ENCODE measurements at places on chromosomes 2 and 18.

- no peak for DNase-seq
These were observed 91.6 kb downstream of the ASB1 start for GRCh38 chr2:238518172-238518820.

DNA sequence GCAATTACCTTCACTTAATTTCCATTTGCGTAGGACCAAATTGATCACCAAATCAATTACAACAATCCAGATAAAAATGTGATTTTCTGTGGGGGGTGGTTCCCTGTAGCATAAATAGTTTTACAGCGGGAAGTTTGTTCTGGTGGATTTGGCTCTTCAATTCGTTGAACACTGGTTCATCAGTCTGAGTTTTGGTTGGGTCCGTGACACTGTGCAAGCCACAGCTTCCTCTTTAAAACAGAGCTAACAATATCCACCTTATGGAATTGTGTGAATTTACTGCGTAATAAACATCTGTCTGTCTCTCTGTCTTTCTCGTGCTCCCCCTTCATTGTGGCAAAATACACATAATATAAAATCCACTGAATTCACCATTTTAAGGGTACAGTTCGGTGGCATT, 310.8 kb downstream of the TGIF1 start:
- DNase-seq, result no peak

- DNase-seq, result no peak
These were observed 7.4 kb upstream of the POLI start for GRCh38 chr18:54261894-54262293.

DNA sequence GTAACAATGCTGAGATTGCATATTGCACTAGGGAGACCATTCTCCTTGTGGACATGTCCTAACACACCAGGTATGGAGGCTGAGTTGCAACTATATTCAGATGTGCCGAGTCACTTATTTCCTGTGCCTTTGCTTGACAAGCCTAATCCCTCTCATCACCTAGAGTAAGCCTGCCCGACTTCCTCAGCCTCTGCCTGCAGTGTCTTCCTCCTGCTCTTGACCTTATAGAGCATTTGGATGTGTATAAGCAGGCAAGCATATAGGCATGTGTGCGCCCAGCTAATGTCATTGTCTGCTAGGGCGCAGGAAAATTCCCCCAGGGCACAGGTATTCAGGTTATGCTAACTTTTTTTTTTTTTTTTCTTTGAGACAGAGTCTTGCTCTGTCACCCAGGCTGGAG, 316.9 kb downstream of the CDH2 start:
- DNase-seq, result no peak

DNA sequence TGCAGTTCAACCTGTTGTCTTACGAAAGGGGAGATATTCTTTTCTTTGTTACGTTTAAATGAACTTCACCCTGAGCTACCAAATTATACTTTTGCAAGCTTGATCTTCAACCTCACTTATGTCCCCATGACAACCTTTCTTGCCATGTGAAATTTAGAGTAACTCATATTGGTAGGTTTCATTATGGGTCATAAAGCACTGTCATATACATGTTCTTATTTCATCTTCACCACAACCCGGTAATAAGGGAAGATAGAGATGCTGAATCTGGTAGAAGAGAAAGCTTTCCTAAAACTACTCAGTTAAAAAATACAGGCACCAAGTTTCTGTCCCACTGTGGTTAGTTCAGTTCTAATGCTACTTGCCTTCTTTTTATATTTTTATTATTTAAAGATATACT, 208.5 kb upstream of the NRP2 start:
- no peak for DNase-seq

DNA sequence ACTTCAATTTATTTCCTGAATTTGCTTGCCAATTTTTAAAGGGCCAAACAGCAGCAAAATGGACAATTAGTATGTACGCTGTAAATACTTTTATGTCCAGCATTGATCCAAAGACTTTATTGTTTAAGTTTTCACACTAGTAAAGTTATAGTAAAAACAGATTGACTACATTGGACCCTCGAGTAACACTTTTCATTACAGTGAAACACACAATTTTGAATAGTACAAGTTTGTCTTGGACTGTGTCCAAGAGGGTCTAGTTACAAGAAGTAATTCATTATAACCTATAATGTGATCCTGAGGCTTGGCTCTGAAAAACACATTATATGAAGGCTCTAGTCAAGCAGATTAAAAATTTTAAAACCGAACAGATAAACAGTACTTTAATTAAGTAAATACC, 11.4 kb upstream of the RBBP8 start:
- DNase-seq, result no peak

- no peak for DNase-seq
These were observed 117.8 kb upstream of the LGALSL start for GRCh38 chr2:64336171-64336570.

GRCh38 chr2:138713504-138713903, 66.7 kb downstream of the NXPH2 start:
- DNase-seq, result no peak

GRCh38 chr2:71824436-71824835, 323.2 kb downstream of the CYP26B1 start:
- no peak for DNase-seq

DNA sequence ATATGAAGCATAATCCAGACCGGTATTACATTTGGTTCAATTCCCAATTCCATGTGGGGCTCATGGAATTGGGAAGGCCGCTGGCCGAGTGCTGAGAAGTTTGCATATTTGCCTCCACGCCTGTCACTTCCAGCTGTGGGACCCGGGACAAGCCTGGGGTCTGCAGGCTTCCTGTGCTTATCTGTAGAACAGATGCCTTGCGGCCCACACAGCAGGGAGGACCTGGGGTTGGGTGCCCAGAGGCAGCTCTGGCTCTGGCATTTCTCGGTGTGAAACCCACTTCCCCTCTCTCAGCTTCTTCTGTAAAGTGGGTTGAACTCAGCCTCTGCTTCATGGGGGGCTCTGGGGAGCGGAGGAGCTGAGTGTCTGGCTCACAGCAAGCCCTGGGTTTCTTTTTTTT, 97.9 kb downstream of the SH3BP4 start:
- DNase-seq, result no peak

DNA sequence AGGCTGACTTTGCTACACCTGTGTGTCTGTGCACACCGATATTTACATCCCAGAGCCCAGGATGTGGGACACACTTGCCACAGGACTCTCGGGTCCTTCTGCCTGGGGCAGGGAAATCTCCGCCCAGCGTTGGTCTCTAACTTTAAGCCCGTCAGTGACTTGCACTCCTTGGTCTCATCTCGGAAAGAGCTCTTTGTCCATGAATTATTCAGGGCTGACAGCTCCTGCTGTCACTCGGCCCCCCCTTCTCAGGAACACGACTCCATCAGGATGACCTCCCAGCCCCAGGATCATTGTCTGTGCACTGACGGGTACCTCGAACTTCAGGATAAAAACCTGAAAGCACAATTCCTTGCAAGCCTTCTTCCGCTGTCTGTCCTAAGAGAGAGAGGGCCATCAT, 26.6 kb downstream of the PLB1 start:
- no peak for DNase-seq

DNA sequence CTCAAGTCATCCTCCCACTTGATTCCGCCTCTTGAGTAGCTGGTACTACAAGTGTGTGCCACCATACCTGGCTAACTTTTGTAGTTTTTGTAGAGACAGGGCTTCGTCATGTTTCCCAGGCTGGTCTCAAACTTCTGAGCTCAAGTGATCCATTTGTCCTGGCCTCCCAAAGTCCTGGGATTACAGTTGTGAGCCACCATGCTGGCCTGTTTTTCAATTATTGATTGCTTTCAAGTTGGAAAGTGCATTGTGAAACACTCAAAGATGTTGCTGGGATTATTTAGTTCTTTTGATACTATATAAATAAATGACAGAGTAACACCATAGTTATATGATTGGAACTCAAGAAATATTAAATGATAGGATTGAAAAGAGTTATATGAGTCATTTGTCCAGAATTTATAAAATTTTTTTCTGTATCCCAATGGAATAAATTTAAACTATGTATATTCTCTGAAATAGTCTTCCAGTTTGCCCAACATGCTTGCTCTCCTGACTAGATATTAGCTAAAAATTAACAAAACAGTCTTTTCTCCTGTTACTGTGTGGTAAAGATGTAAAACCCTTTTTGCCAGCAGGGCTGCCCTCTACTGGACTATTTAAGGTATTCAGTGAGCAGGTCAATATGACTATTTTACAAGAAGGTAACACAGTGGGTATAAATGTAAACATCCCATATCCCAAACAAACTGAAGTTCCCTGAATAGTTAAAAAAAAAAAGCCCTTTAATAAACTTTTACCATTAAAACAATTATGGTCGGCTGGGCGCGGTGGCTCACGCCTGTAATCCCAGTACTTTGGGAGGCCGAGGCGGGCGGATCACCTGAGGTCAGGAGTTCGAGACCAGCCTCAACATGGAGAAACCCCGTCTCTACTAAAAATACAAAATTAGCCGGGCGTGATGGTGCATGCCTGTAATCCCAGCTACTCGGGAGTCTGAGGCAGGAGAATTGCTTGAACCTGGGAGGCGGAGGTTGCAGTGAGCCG, 42.7 kb downstream of the ACSL3 start:
- no peak for DNase-seq

DNA sequence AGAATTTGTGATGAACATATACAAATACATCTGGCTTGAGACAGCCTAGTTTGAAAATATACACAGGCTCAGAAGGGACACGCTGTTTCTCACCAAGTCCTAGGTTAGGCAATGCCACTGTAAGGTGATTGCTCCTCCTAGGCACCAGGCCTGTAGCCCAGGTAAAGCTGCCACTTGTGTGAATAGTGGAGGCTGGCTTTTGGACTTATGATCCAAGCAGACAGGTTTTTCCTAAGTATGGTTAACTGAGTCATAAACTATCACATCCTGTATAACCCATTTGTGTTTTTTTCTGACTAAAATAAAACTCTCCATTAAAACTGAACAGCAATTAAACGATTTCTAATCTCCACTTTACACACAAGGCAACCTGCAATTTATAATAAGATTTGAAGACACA, 81.0 kb downstream of the SEMA4F start:
- no peak for DNase-seq

- no peak for DNase-seq
These were observed 9.3 kb upstream of the GPR35 start for GRCh38 chr2:240615820-240616547.

GRCh38 chr18:76521417-76522121, 26.5 kb upstream of the ZNF516 start:
- no peak for DNase-seq

DNA sequence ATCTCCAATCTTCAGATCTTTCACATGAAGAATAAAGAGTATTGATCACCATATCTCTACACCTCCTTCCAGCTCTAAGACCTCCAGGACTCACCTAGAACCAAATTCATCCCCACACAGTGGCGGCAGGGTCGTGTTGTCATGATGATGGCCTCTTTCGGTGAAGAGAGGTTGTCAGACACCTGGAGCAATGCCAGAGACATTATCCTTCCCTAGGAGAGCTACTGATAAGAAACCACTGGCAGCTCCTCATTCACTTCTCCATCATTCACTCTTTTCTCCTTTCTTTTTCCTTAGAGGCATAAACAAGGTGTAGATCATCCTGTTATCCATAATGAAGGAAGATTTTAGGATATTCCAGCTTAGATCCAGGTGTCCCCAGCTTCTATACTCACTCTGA, 197.9 kb upstream of the TNP1 start:
- DNase-seq, result no peak

- DNase-seq, result no peak
These were observed 25.9 kb downstream of the HS1BP3 start for GRCh38 chr2:20624884-20625485.

- no peak for DNase-seq
These were observed 68.5 kb downstream of the TMEM237 start for GRCh38 chr2:201574766-201575165.

GRCh38 chr2:240591784-240592183, 5.2 kb downstream of the CAPN10 start:
- no peak for DNase-seq

DNA sequence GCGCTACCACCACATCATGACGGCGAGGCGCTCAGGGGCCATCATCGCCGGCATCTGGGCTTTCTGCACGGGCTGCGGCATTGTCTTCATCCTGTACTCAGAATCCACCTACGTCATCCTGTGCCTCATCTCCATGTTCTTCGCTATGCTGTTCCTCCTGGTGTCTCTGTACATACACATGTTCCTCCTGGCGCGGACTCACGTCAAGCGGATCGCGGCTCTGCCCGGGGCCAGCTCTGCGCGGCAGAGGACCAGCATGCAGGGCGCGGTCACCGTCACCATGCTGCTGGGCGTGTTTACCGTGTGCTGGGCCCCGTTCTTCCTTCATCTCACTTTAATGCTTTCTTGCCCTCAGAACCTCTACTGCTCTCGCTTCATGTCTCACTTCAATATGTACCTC, 2.3 kb downstream of the MC5R start:
- no peak for DNase-seq

DNA sequence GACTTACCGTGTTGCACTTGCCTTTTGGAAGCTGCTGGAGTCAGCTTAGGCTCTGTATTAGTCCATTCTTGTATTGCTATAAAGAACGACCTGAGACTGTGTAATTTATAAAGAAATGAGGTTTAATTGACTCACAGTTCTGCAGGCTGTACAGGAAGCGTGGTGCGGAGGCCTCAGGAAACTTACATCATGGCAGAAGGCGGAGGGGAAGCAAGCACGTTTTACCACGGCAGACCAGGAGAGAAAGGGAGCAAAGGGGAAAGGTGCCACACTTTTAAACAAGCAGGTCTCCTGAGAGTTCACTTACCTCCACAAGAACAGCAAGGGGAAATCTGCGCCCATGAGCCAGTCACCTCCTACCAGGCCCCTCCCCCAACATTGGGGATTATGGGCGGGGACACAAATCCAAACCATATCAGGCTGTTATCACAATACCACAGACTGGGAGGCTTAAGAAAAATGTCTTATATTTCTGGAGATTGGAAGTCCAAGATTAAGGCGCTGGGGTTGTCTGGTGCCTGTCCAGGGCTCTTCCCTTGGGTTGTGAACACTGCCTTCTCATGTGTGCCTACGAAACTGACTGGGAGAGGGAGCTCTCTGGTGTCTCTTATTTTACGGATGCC, 3.6 kb upstream of the D2HGDH start:
- DNase-seq, result no peak

GRCh38 chr2:102018823-102019445, 27.2 kb downstream of the IL1R2 start:
- no peak for DNase-seq

GRCh38 chr18:24014986-24015638, 558 bp downstream of the TTC39C start:
- DNase-seq, result peak; percentile 42

DNA sequence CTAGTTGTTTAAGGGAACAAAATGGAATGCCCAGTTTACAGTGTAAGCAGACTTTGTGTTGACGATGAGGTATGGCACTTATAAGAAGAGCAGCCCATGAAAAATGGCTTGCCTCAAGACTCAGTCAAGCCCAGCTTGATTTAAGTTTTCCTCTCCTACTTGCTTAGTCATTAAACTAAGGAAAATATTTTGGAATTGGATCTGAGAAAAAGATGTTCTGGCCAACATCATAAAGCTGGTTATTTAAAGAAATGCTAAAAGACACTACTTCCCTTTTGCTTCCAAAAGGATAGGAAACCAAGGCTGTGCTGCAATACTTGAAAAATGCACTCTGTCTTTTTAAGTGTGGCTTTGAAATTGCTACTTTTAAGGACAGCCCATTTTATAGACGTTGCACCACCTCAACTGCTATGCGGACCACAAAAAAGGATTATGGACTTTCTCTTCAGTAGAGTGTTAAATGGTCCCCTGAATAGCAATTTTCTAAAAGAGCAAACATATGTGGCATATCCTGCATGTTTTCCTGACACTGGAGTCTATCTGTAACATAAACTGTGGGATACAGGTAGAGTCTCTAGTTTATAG, 32.1 kb downstream of the CCDC141 start:
- DNase-seq, result no peak

Measured in CD4-positive, alpha-beta memory T cell (primary cell).